ENCODE measurements at places on chromosomes 3 and 15.

- no peak for DNase-seq
Measured at GRCh38 chr3:49020330-49021212, 1.4 kb upstream of the NDUFAF3 start.

- DNase-seq, result no peak
Measured at GRCh38 chr3:108673988-108674661, 83.1 kb downstream of the RETNLB start.

DNA sequence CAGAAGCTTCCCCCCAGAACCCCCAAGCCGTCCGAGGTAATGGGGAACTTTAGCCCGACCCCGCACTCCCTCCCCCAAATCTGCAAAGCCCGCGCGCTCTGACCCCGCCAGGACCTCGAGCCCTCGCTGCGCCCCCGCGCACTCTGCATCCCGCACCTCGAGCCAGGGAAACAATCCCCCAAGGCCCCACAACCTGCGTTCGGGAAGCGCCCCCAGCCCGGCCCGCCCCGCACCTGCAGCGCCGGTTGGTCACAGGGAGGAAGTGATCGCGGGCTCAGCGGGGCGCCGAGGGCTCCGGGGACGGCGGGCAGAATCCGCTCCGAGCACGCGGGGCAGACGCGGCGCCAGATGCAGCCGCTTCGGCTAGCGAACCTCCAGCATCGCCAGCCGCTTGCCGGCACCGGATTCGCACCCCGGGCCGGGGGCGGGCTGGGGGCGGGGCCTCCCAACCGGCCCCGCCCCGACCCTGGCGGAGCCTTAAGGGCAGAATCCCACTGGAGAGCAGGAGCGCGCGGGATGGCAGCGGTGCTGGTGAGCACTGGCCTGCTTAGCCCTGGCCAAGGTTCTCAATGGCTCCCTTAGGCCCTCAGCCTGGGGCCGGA is at the start of gene CAMKV:
CAMKV (minus strand) TSS at position 382 of the 602 bp plus-strand sequence. CDS start 7,518 bp downstream, outside the sequence.
- peak; percentile 35 for DNase-seq

- no peak for DNase-seq
Measured at GRCh38 chr3:22526266-22526837, 676.8 kb upstream of the UBE2E2 start.

- no peak for DNase-seq
Measured at GRCh38 chr3:34780973-34781372, 858.4 kb upstream of the ARPP21 start.

DNA sequence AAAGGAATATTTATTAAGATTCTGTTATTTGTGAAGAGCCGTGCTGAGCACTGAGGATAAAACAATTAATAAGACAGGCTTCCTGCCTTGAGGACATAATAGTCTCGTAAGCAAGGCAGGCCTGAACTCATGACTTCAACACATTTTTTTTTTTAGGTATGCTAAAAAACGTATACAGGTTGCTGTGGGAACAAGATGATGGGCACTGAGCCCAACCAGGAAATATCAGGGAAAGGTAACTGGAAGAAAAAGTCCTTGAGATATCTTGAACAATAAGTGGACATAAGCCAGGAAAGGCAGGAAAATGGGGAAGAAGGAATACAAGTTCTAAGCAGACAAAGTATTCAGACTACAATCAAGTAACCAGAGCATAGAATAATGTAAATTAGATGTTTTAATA is 26.1 kb downstream of the CERS3 start:
- DNase-seq, result no peak

DNA sequence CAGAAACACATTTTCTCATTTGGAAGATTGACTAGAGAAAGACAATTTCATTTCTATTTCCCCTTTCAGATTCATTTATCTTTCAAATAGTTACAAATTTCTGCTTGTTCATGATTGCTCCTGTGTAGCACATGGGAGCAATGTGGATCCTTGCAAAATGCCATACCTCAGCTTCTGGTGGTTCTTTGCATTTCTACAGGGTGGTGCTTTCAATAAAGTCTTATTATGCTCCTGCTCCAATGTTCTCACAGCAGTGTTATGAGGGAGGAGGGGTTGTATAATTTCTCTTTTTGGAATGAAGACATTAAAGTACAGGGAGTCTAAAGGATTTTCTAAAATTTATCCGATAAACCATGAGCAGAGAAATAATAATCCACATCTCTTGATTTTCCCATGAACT is 280.1 kb upstream of the ATP10A start:
- no peak for DNase-seq

GRCh38 chr3:190119461-190120268 is 1.0 kb downstream of the P3H2 start:
- DNase-seq, result no peak

DNA sequence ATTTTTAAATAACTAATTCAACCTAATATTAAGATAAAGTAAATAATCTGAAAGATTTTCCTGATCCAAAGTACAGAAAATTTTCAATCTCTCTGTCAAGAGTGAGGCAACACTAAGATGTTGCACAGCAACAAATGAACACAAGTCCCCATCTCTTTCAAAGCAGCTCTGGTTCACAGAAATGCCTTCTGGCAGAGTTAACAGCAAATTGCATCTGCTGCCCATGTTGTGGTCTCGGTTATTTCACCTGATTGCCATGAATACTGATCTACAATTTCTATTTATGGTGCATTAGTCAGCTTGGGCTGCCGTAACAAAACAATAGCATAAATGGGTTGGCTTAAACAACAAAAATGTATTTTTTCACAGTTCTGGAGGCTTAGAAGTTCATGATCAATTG is 167.3 kb downstream of the BCHE start:
- DNase-seq, result no peak

DNA sequence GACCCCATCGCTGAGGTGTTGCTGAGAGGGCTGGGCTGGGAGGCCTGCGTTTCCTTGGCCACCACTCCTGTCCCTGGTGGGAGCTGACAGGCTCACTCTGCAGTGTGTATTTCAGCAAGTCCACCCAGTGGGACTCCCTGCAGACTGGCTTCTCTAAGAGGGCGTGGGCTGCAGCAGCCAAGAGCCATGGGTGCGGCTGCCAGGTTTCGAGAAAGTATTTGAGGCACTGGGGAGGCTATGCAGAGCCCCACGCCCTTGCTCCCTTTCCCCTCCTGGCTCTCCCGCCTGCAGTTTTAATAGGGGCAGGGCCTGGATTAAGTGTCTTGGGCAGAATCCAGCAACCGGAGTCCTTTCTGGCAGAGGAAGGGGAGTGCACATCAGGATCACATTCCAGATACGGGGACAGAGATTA is 242.1 kb downstream of the THSD4 start:
- DNase-seq, result no peak

DNA sequence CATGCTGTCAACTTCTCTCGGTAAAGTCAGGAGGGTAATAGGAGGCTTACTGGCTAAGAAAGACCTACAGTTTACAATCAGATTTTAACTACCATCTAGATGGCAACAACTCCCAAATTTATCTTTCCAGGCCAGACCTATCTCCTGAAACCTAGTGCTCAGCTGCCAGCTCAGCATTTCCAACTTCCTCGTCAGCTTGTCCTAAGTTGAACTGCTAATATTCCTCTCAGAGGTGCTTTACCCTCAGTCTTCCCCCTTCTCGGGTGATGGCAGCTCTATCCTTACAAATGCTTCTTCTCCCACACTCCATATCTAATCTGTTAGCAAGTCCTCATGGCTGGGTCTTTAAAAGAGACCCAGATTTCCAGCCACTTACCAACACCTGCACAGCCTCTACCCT is 36.9 kb upstream of the UBE2E2 start:
- no peak for DNase-seq

- DNase-seq, result no peak
Measured at GRCh38 chr3:171833789-171834460, 9.2 kb upstream of the TMEM212 start.

DNA sequence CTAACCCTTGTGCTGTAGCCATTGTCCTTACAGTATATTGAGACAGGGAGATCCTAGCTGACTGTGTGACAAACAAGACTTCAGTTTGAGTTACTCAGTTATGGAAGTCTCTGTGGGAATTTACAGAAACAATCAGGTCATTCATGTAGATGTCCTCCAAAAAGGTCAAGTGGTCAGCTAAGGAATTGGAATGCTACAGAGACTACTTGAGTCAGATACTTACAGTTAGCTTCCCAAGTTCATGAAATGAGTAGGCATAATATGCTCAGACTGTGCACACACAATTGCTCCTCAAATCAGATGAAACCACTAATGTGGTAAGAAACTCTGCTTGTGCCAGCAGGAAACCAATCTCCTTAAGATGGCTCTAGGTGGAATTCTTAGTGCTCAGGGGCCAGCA is 985.7 kb downstream of the NSUN3 start:
- DNase-seq, result no peak

DNA sequence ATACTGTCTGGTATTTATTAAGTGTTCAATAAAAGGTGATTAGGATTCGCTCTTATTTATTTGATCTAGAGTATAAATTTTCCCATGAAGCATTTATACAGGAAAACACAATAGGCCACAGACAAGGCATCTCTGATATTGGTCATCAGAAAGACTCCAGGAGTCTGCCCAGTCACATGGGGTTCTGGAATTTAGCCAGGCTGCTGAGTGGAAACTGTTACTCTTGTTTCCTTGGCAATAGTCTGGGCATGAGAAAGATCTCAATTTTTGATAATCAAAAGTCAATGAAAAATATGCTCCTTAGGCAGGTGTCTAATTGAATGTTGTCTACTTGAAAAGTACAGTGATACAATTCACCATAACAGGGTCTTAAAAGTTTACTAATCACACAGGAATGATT is 161.2 kb downstream of the FRMD5 start:
- no peak for DNase-seq

GRCh38 chr3:181555681-181556080 is 156.0 kb upstream of the SOX2 start:
- DNase-seq, result no peak

DNA sequence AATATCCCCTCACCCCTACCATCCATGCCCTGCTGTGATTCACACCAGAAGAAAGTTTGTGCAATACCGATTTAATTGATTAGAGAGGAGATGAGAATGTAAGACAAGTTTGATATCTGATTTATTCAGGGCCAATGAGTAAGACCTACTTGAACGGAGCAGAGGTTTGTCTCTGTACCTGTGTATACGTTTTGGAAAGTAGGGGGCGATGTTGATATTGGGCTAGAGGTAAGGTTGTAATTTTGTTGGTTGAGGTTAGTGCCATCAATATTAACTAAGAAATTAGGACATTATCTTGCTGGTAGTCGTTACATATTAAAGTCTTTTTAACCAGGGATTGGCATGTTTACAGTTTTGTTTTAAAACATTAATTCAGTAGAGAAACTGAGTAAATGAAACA is 20.5 kb downstream of the EAF2 start:
- peak; percentile 62 for DNase-seq

DNA sequence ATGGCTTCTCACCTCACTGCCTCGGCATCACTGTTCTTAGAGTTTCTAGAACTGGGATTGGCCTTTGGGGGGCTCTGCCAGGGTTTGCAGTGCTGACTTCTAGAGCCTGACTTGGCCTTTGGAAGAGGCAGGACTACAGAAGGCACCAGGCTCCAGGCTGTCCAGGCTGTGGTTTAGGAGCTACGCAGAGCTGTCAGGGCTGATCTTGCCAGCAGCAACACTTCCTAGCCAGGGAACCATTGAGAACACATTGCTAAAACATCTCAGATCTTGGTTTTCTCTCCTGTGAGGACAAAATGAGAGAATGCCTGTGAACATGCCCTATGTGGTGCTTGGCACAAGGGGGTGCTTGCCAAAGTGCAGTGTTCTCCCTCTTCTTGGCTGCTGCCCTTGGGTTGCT is 34.6 kb upstream of the APEH start:
- no peak for DNase-seq

GRCh38 chr3:31213869-31214486 is 318.7 kb upstream of the STT3B start:
- DNase-seq, result peak; percentile 64

- DNase-seq, result peak; percentile 6
Measured at GRCh38 chr3:7205535-7205934, 344.6 kb downstream of the GRM7 start.

- DNase-seq, result no peak
Measured at GRCh38 chr15:61118885-61119284, 110.2 kb downstream of the RORA start.

GRCh38 chr15:68205558-68205944 is 419 bp upstream of the CALML4 start:
- no peak for DNase-seq

DNA sequence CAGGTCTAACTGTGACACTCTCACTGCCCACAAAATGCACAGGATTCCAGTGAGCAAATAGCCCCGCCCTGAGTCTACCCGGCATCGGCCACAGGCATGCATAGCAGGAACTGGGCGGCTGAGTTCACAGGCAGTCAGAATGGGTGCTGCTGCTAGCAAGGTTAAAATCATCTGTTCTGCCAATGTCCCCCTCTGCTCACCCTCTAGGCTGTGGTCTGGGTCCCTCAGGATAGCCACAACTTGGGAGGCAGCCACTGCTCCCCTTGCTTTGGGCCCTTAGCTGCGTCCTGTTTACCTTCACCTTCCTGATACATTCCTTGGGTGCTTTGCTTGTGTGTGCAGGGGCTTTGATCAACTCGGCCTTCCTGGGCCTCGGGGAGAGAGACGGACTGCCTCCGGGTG is 232.9 kb upstream of the RGMA start:
- no peak for DNase-seq

DNA sequence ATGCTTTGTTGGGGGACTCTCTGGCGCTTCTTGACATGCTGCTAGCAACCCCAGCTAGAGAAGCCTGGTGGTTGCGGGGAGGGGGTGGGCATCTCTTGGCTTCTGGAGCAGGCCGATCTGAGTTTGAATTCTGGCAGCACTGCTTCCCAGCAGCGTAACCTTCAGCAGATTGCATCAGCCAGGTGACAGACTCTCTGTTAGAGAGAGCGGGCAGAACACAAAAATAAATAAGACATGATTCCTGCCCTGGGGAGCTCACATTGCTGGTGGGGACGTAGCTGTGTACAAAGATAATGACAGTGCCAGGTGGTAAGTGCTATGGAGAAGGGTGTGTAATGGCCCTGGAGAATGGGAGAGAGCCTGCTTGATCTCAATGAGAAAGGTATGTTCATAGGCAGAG is 87.4 kb downstream of the THSD4 start:
- DNase-seq, result no peak

Measured in CD4-positive, CD25-positive, alpha-beta regulatory T cell (primary cell).